ENCODE measurements at places on chromosomes 13 and 19.

- no peak for DNase-seq
- no peaks in the 10 kb centered on the region for H3K4me1 ChIP-seq
- no peak overlapping the region for H3K4me3 ChIP-seq
- no peaks in the 10 kb centered on the region for H3K27me3 ChIP-seq
- H3K36me3 ChIP-seq, result no peaks in the 10 kb centered on the region
These were observed 7.1 kb upstream of the ACTL9 start for GRCh38 chr19:8705742-8706141.

DNA sequence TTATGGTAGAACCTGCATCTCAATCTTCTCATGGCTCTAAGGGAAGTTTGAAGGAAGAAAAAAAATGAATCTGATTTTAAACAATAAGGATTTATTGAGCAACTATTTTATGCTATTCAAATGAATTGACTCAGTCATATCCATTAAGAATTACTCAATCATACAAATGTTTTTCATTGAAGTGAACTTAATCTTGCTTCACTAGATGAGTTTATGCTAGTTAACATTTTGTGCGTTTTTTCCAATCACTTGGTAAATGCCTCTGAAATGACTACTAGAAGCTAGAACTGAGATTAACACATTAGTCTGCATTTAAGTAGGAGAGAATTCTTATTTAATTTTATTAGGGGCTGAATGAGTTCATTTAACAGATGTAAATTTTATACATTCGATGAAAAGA lies 25.2 kb downstream of the RXFP2 start:
- peak overlapping the region; percentile 97 for H3K27ac ChIP-seq
- H3K27me3 ChIP-seq, result no peaks in the 10 kb centered on the region
- no peak for DNase-seq
- H3K4me3 ChIP-seq, result no peak overlapping the region
- peaks cover 64% of the 10 kb centered on the region for H3K4me1 ChIP-seq

DNA sequence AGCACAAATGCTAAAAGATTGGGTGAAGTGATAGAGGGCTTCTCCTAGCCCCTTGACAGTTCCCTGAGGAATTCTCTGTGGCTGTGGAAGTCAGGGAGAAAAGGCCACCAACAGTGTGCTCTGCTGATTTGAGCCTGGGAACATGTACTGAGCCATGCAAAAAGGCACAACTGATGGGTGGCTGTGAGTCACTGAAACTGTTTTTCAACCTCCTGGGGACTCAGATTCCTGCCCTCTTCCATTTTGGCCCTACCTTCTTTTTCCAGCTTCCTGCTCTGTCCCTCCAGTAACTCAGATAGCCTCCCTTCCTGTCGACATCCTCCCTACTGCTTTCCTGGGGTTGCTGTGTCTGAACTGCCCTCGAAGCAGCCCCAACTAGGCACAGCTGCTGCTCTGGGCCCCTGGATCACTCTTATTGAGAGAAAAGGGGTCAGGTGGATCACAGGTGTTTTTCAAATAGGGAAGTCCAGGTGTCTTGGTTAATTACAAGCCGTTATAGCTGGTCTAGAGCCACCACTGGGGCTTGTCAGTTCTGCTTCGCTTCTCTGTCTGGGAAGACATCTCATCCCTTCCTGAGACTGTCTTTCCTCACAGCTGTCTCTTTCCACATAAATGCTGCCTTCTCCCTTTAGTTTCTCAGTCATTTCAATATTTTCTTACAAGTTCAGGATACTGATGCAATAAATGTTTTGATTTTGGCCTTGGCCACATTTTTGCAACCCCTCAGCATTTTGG lies 13.7 kb downstream of the FAM124A start:
- H3K27ac ChIP-seq, result no peak overlapping the region
- no peak for DNase-seq
- H3K27me3 ChIP-seq, result peaks cover 23% of the 10 kb centered on the region
- no peaks in the 10 kb centered on the region for H3K4me1 ChIP-seq

- H3K27me3 ChIP-seq, result no peaks in the 10 kb centered on the region
- H3K27ac ChIP-seq, result no peak within 1 kb of the TSS
- H3K4me1 ChIP-seq, result no peaks in the 10 kb centered on the region
These were observed at the start of gene SPACA4 for GRCh38 chr19:48606463-48607358. Gene SPACA4, plus strand, starts transcription at chr19:48606742. Its CDS starts 237 bp downstream, at chr19:48606979.

GRCh38 chr19:58482372-58482771 lies 6.2 kb downstream of the ZNF446 start:
- no peak overlapping the region for H3K4me3 ChIP-seq
- H3K4me1 ChIP-seq, result no peaks in the 10 kb centered on the region
- no peaks in the 10 kb centered on the region for H3K36me3 ChIP-seq
- no peak for DNase-seq

DNA sequence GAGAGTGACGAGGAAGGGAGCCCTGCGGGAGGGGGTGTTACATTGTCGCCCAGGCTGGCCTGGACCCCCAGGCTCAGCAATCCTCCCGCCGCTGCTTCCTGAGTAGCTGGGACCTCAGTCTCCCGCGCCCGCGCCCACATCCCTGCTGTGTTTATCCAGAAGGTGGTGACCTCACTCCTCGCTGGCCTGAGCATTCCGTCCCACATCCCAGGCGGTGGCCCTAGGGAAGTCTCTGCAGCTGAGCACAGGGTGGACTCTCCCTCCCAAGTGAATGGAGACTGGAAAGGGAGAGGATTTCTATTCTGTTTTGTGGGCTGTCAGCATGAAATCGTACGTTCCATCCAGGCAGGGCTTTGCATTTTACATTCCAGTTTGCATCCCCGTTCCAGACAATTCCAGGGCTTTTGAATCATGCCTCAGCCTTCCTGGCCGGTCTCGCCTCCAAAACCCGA lies 401 bp upstream of the ZNF765 start:
- H3K36me3 ChIP-seq, result peaks cover 7% of the 10 kb centered on the region
- peak overlapping the region; percentile 92 for H3K4me3 ChIP-seq
- peak overlapping the region; percentile 70 for H3K27ac ChIP-seq
- DNase-seq, result peak; percentile 81
- peaks cover 12% of the 10 kb centered on the region for H3K4me1 ChIP-seq
- no peaks in the 10 kb centered on the region for H3K27me3 ChIP-seq

GRCh38 chr19:3555653-3556422 lies 1.5 kb downstream of the MFSD12 start:
- H3K36me3 ChIP-seq, result no peaks in the 10 kb centered on the region
- peak overlapping the region; percentile 57 for H3K27ac ChIP-seq
- H3K27me3 ChIP-seq, result no peaks in the 10 kb centered on the region
- peaks cover 12% of the 10 kb centered on the region for H3K4me1 ChIP-seq

DNA sequence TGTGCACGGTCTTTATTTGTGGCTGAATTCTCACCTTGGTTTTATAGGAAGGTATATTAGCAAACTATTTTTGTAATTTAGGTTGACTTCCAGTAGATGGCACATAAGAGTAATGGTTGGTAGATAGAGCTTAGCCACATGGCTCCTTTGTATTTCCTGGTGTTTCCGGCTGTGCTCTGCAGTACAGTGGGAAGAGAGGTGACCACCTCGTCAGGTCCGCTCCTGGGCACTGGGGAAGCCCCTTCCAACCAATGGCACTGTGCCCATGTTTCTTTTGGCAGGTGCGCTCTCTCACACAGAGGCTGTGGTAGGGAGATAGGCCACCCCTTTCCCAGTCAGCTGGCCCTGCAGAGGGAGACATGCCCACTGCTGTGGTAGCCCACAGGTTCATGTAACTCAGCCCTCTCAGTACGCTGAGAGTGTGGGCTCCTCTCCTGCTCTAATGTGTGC lies 74.3 kb upstream of the ATP12A start:
- no peak overlapping the region for H3K27ac ChIP-seq
- DNase-seq, result no peak
- H3K4me3 ChIP-seq, result no peak overlapping the region
- no peaks in the 10 kb centered on the region for H3K27me3 ChIP-seq
- no peaks in the 10 kb centered on the region for H3K36me3 ChIP-seq

DNA sequence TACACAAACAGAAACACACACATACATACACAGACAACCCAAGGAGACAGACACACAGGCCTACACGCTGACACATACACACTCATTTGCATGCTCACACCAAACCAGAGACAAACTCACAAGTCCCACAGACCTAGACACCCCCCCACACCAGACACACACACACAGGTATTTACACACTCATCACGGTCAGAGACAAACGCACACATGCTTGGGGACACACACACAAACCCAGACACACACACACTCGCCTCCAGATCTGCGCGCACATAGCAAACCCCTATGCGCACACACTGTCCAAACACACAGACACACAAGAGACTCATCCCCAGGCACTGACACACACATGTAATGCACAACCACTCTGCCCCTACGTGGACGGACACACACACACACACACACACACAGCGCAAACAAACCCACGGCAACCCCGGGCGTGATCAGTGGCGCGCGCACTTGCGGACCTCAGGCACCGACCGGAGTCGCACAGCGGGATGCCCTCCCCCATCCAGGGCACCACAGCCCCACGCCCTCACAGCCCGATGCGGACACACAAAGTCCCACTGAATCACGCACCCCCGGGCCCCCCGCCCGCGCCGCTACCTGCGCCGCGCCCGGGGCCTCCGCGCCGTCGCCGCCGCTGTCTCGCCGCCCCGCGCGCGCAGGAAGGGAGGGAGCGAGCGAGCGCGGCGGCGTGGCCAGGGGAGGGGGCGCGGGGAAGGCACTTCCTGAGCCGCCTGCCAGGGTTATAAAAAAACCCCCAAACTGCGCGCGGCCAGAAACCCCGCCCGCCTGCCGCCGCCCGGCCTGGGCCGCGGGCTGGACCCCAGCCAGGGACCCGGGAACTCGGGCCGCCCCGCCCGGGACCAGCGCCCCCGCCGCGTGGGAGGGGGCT lies at the start of gene ADAMTS10:
ADAMTS10 (minus strand) TSS at position 675 of the 895 bp plus-strand sequence. CDS start 5,005 bp downstream, outside the sequence.
- H3K36me3 ChIP-seq, result no peaks in the 10 kb centered on the region
- peak; percentile 89 for DNase-seq
- H3K4me1 ChIP-seq, result peaks cover 26% of the 10 kb centered on the region
- peak within 1 kb of the TSS; percentile 35 for H3K27ac ChIP-seq
- H3K27me3 ChIP-seq, result no peaks in the 10 kb centered on the region

DNA sequence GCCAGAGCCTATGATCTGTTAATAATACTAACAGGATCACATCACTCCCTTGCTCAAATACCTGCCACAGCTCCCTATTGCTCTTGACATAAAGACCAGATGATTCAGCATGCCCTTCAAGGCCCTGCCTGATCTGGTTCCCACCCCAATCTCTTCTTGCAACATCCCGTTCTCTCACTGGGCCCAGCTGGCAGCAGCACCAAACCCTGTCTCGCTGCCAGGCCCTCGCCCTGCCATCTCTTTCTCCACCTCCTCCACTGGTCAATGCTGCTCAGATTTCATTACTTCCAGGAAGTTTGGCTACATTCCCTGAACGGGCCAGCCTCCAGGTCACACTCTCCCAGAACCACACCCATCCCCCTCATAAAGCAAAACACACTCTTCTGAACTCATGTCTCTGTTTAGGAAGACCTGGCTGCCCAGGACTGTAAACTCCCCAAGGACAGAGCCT lies 8.6 kb upstream of the BCAT2 start:
- H3K4me1 ChIP-seq, result peaks cover 9% of the 10 kb centered on the region
- no peak overlapping the region for H3K27ac ChIP-seq
- no peaks in the 10 kb centered on the region for H3K36me3 ChIP-seq

- H3K27me3 ChIP-seq, result no peaks in the 10 kb centered on the region
- peak overlapping the region; percentile 76 for H3K4me3 ChIP-seq
- peak; percentile 44 for DNase-seq
- peaks cover 19% of the 10 kb centered on the region for H3K4me1 ChIP-seq
- no peak overlapping the region for H3K27ac ChIP-seq
- H3K36me3 ChIP-seq, result peaks cover 30% of the 10 kb centered on the region
These were observed 3.0 kb downstream of the DZIP1 start for GRCh38 chr13:95641291-95642027.

GRCh38 chr13:25965596-25965995 lies 86.2 kb downstream of the SHISA2 start:
- H3K27me3 ChIP-seq, result no peaks in the 10 kb centered on the region
- H3K4me3 ChIP-seq, result no peak overlapping the region
- no peak overlapping the region for H3K27ac ChIP-seq
- DNase-seq, result no peak
- H3K36me3 ChIP-seq, result no peaks in the 10 kb centered on the region

- H3K27me3 ChIP-seq, result no peaks in the 10 kb centered on the region
- H3K36me3 ChIP-seq, result peaks cover 26% of the 10 kb centered on the region
- DNase-seq, result peak; percentile 38
- peaks cover 7% of the 10 kb centered on the region for H3K4me1 ChIP-seq
- no peak overlapping the region for H3K27ac ChIP-seq
These were observed 3.3 kb upstream of the PHLDB3 start for GRCh38 chr19:43507880-43508279.

GRCh38 chr19:9835507-9835949 lies 410 bp downstream of the PIN1 start:
- H3K27me3 ChIP-seq, result no peaks in the 10 kb centered on the region
- H3K36me3 ChIP-seq, result peaks cover 17% of the 10 kb centered on the region
- DNase-seq, result no peak
- H3K4me1 ChIP-seq, result peaks cover 11% of the 10 kb centered on the region
- peak overlapping the region; percentile 75 for H3K4me3 ChIP-seq
- peak overlapping the region; percentile 45 for H3K27ac ChIP-seq

DNA sequence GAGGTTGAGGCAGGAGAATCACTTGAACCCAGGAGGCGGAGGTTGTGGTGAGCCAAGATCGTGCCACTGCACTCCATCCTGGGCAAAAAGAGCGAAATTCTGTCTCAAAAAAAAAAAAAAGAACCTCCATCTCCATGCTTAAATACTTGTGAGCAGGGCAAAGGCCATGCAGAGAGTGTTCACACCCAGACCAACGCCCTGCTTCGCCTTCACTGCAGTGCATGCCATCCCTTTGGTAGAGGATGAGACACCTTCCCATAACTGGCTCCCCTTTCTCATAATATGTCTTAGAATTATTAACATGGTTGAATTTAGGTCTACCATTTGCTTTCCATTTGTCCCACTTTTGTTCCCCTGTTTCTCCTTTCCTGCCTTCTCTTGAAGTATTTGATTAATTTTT lies 15.4 kb downstream of the BBC3 start:
- H3K36me3 ChIP-seq, result peaks cover 15% of the 10 kb centered on the region
- DNase-seq, result no peak
- peaks cover 3% of the 10 kb centered on the region for H3K4me1 ChIP-seq
- no peak overlapping the region for H3K4me3 ChIP-seq
- no peak overlapping the region for H3K27ac ChIP-seq

DNA sequence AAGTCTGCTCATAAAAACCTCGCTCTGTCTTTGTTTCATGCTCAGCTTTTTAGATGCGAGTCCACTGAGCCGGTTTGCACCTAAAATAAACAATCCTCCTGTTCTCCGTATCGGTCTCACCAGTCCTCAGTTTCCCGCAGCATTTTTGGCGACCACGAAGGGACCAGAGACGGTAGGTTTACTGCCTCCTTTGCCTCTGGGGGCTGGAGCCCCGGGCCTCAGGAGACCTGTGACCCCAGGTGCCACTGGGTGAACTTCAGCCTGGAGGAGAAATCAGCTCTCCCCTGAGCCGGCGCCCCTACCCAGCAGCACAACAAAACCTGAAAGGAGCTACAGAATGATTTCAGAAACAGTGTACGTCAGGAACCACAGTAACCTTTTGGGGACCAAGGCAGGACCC lies 8.1 kb downstream of the SIGLEC11 start:
- no peak overlapping the region for H3K27ac ChIP-seq
- H3K27me3 ChIP-seq, result peaks cover 62% of the 10 kb centered on the region
- H3K36me3 ChIP-seq, result no peaks in the 10 kb centered on the region
- DNase-seq, result no peak
- H3K4me1 ChIP-seq, result no peaks in the 10 kb centered on the region

GRCh38 chr19:4691373-4691772 lies 21.2 kb upstream of the MYDGF start:
- peaks cover 17% of the 10 kb centered on the region for H3K4me1 ChIP-seq
- H3K27ac ChIP-seq, result no peak overlapping the region
- no peaks in the 10 kb centered on the region for H3K27me3 ChIP-seq
- H3K4me3 ChIP-seq, result no peak overlapping the region
- peaks cover 81% of the 10 kb centered on the region for H3K36me3 ChIP-seq
- DNase-seq, result no peak

- H3K27ac ChIP-seq, result no peak overlapping the region
- no peak overlapping the region for H3K4me3 ChIP-seq
- peaks cover 7% of the 10 kb centered on the region for H3K4me1 ChIP-seq
- no peaks in the 10 kb centered on the region for H3K36me3 ChIP-seq
- DNase-seq, result no peak
- no peaks in the 10 kb centered on the region for H3K27me3 ChIP-seq
These were observed 59.2 kb upstream of the KLF12 start for GRCh38 chr13:74193391-74193790.

Data from osteoblast (primary cell).